ENCODE measurements at places on chromosomes 5 and 9.

GRCh38 chr5:77832166-77832770 lies 56.1 kb upstream of the TBCA start:
- DNase-seq, result no peak

GRCh38 chr5:78591972-78592700 lies 56.4 kb downstream of the LHFPL2 start:
- no peak for DNase-seq

DNA sequence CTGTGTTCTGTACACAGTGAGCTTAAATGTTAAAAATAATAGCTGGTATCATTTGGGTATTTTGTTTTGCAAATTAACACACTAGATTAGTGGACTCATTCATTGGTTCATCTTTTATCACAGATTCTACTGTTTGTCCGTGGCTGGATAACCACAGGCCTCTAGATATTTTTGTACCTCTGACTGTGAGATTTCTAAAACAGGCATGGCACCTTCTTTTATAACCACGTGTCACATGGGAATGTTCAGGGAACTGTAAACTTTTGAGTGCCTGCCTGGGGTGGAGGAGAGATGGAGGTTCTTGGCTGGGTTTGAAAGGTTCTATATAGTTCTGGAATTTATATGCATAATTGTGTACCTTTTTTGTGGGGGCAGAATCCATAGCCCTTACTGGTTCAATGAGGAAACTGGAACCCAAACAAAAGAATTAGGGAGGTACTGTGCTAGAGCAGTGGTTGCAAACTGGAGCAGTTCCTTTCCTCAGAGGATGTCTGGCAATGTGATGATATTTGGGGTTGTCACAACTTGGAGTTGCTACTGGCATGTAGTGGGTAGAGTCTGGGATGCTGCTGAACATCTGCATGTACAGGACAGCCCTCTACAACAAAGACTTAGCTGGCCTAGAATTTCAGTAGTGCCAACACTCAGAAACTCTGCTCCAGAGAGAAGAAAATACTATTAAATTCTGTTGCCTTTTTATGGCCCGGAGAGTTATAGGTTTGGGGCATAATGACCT lies 16.9 kb downstream of the TLE4 start:
- no peak for DNase-seq

DNA sequence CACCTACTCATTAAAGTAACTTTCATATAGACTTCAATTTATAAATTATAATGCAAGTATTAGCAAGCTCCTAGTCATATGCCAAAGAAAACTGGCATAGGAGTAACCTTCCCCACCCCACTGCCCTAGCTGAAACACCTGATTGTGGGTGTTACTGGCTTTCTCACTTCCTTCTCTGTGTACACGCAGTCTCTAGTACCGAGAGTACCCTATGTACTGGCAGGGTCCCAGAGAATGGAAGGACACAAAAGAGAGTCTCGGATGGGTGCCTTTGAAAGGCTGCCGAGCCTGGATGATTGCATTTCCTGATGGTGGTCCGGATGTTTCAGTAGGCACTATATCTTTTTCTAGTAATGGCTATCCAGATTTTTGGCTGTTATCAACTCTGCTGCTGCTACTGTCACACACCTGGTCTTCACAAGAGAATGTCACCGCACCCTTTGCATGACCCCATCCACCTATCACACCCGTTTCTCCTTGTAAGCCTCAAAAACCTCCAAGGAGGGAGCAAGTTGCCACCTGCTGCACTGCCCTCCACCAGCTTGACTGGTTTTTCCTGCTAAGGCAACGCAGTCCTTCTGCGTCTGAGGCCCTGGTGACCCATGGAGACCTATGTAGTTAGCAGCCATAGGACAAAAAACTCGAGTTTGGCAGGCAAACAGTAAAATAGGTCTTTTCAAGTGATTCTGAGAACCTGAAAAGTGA lies 53.8 kb upstream of the CLINT1 start:
- DNase-seq, result no peak

DNA sequence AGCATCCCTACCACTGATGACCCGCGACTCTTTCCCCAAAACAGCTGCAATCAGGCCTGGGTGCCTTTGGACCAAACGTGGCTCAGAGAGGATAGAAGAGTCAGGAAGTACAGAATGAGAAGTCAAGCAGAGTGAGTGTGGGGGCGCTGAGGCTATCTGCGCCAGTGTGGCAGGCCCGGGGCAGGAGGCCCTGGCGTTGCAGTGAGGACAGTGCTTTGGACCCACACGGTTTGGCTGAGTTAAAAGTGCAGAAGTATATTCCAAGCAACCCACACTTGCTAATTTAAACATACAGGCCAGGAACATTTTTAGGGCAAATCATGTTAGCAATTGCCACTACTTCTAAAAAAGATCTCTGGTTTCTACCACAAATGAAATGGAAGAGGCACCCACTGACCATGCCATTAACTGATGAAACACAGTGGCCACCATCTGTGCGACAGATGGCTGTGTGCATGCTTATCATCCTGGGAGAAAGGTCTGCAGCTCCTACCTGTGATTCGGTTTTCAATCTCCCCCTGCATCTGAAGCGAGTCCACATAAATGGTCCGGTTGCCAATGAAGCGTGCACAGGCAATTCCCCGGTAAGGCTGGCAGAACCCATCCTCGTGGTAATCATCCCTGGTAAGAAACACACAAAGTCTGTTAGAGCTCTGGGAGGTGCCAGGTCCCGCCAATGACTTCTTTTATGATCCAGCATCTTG lies 213.0 kb downstream of the ROR2 start:
- DNase-seq, result no peak

- DNase-seq, result no peak
Measured at GRCh38 chr9:22045423-22045822, 36.3 kb upstream of the CDKN2B start.

GRCh38 chr9:119284587-119285337 lies 84.5 kb downstream of the BRINP1 start:
- peak; percentile 16 for DNase-seq

DNA sequence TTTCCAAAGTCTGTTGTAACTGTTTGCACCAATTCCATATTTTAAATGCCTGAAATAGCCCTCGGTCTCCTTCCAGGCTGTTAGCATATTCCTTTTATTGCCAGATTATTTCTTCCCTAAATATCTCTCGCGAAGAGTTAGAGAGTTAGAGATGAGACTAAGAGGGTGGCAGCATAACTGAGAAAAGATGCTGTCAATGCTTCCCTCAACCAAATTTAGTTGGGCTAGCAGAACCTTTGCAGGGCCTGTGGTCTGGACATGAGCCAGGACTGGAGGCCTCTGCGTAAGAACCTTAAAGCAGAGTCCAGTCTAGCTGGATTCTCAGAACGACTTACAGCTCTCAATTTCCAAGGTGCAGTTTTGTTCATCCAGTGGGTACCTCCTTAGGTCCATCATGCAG lies 135.9 kb downstream of the GABRB2 start:
- DNase-seq, result no peak

DNA sequence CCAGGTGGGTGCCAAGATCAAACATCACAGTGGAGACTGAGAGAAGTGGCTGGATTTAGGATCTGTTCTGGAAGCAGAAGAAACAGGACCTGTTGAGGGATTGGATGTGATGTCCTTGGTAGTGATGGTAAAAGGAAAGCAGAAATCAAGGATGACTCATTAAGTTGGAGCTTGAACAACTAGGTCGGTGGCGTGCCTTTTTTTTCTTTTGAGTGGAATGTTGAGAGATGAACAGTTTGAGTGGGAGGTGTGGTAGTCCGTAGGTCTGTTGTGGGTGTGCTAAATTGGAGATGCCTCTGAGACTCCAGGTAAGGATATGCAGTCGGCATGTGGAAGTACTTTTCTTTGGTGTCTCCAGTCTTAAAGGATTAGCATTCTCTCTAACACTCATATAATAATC lies 92.1 kb upstream of the IL12B start:
- no peak for DNase-seq

DNA sequence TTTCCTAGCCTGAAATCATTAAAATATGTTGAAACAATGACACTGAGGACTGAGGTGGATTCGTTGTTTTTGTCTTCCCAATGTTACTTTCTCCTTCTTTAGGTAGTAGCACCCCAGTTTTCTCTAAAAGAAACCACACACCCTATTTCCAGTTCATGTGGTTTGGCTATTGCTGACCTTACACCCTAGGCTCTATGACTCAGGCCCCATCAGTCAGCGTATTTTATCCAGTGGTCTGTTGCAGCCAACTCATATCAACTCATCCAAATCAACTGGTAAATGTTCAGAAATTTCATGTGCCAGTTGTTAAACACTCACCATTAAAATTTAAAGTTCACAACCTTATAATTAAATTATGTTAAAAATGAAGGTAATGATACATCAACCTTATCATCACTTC lies 44.6 kb upstream of the NFIB start:
- DNase-seq, result no peak

DNA sequence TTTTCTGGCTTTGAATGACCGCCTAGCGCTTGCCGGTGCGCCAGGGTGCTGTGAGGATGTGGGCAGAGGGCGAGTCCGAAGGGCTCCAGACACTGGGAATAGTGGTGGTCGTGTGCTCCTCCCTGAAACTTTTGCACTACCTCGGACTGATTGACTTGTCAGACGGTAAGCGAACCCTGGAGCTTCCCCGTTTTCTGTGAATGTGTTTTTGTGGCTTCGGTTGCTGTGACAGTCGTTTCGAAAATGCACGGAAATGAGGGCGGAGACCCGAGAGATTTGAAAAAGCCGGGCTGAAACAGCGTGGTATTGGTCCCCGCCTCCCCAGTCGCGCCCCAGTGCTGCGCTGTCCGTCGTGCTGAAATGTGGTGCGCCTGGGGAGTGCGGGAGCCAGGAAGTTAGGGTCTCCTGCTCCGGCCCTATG lies 102.5 kb upstream of the GABRP start:
- DNase-seq, result no peak
